Activated CD4-positive, CD25-positive, alpha-beta regulatory T cell treated with anti-CD3 and anti-CD28 coated beads, Interleukin-2, amount 50 U/mL, for 72 hours (primary cell): ENCODE measurements at places on chromosomes 4 and X.

GRCh38 chr4:110032603-110033002 is 119.9 kb downstream of the EGF start:
- DNase-seq: no peak

GRCh38 chr4:146661367-146661766 is 22.7 kb downstream of the POU4F2 start:
- no peak for DNase-seq

DNA sequence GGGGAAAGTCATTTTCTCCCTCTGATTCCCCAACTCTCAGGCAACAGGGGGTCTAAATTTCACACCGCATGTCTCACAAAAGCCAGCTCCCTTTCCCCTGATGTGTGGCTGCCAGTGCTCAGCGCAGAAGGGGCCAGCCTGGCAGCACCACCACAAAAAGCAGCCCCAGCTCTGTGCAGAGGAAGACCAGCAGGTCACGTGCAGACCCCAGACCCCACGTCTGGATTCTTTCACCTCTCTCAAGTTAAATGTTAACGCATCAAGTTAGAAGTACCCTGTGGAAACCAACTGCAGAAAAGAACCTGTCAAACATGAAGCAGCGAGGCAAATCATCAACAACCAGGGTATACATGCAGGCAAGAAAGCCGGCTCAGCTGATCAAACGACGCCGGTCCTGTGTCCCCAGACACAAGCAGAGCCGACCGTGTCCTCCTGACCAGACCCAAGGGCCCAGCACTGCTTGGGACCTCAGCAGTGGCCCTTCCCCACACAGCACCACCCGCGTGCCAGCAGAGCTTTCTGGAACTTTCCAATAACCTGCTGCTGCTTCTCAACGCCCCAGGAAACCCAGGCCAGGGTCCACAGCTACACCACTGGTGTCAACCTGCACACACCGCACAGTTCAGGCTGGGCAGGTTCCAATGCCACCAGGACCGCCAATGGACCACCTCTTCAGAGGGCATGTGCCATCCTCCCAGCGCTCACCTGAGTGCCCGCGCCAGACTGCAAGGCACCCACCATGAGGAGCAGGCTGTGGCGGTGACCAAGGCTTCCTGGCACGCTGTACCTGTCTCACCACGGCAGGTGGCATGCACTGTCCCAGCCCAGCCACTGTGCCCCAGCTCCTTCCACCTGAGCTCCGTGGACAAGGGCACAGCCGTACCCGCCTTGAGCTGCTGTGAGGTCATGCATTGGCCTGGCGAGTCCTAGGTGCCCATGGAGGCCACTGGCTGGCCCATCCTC is 4.0 kb downstream of the LRPAP1 start:
- no peak for DNase-seq

DNA sequence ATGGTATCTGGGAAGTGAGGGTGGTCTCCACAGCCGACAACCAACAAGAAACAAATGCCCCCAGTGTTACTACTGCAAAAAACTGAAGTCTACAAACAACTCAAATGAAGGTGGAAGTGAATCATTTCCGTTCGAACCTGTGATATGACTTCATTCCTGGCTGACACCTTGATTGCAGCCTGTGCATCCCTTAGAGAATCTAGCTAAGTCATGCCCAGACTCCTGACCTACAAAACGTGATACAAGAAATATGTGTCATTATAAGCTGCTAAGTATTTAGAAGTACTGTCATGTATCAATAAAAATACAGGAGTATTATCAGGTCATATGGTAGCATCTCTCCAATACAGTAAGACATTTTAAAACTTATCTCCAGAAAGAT is 959.7 kb upstream of the LCORL start:
- no peak for DNase-seq

DNA sequence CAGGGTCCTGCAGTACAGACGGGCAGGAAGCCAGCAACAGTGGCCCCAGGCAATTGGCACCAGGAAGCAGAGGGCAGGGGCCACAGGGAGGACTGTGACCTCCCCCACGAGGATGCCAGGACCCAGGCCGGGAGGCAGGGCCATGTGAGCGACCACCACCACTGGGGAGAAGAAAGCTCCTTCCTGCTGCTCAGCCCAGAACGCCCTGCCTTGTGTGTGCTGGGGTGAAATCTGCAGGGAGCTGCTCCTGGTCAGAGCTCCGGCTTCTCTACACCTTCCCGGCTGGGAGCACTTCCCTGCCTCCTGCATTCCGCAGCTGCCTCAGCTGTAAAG is 100.4 kb downstream of the HMX1 start:
- DNase-seq: no peak

DNA sequence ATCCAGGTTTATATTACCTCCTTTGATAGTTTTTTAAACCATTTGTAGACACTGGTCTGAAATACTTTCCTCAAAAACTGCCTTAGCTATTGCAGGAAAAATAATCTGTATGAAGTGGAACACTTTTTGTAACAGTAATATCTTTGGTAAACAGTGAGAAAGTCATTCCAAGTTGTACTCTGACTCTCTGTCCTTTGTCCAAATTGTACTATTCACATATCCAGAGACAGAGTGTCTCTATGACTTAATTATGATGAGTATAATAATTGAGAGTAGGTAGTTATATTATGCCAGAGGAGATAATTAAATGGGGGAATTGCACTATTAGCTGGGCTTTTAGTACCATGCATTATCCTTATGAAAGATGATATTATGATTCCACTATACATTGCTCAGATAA is 112.6 kb upstream of the LCORL start:
- no peak for DNase-seq

GRCh38 chr4:159016593-159017024 is 86.3 kb upstream of the RAPGEF2 start:
- DNase-seq: no peak

DNA sequence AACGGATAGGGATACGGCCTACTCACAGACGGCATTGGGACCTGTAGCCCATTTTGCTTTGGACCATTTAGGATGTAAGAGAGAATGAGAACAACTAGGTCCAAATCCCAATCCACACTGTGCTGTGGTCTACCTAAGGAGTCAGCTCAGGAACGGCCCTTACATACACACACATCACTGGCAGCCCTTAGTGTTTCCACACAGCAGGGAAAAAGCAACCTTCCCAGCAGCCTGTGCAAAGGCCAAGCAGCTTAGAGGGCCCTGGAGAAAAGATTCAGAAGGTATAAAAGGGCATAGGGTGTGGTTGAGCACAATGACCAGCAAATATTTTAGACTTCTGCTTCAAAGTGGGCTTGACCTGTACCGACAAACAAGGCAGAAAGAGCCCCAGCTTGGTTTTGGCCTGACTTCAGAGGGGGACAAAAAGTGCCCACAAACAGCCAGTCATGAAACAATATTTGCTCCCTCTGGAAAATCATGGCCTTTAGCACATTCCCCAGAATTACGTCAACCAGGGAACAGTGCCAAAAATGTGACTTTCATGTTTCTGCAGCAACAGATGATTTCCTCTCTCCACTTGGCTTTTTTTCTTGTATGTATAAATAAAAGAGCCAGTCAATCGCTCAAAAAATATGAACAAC is 359.5 kb upstream of the FGF16 start:
- DNase-seq: no peak

DNA sequence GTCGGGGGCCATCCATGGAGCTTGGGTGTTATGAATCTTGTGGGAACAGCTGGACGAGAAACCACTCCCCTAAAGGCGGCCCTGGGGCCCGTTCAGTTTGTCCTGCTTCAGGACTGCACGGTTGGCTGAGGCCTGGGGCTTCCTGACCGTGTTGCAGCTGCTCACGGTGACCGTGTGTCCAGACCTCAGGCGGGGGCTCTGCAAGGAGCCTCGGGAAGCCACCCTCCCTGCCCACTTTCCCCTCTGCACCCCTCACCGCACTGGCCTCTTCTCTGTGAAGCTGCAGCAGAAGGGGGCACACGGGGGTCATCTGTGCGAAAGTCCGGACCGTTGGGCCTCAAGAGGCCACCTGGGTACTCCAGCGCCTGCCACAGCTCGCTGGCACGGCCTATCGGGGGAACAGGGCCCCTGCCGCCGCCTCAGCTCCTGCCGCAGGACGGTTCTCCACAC is 29.4 kb downstream of the UVSSA start:
- DNase-seq: no peak

DNA sequence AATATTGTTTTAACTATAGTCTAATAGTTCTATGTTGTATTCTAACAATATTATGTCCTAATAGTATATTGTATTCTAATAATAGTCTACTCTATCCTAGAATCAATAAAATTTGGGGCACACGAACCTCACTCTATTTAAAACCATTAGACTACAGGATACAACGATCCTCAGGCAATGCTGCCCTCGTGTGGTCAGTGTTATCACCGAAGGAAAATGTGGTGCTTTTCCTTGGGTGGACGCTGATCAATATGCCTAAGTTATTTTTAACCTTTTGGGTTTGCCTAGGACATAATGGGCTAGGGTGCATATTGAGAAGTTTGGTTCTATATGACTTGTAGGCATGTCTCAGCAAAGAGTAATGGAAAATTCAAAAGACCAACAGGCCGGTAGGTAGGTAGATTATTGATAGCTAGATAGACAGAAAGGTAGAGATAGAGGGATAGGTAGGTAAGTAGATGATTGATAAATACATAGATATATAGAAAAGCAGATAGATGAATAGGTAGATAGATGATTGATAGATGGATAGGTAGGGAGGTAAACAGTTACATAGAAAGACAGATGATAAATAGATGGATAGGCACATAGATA is 75.1 kb downstream of the PRKX start:
- no peak for DNase-seq

DNA sequence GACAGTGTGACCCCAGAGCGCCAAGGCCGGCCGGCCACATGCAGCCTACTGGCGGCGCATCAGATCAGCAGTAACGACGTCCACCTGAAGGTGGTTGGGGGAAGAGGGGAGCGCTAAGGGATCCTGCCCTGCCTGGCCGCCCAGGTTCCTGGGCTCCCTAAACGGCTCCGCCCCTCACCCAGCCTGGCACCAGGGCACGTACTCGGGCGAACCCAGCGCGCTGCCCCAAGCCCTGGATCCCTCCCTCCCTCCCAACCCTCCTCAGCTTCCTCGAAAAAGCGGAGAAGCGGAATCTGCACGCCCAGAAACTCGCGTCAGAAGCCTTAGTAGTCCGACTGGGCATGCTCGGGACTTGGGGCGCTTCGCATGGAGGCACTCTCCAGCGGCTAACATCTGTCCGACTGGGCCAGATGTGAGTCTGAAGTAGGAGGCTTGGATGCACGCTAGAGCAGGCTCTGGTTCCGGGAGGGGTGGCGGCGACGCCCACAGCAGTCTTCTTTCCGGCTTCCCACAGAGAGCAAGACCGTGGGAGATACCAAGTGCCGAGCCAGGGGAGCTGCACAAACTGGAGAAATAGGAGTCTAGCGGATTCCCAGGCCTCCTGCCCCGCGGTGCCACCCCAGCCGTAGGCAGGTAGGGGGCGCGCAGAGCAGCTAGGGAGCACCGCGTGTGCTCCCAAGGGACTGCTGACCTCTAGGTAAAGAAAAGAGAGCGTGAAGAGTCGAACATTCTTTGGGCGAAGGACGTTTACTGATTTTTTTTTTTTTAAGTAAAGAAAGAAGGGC is 114.3 kb upstream of the TEX13C start:
- no peak for DNase-seq

DNA sequence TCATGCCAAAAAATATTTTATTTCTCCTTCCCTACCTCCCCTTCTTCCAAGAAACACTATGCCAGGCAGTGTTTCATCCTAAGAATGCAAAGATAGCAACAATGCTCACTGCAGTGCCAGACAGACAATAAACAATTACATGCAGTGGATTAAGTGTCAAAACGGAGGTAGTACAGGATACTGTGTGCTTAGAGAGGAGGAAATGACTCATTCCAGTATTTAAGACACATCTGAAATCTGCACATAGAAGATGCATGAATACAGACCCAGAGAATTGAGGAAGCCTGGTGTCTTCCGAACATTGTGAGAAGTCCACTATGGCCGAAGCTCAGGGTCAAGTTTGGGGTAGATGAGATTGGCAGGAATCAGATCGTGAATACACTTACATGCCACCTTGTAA is 326.4 kb downstream of the PPP3CA start:
- no peak for DNase-seq

DNA sequence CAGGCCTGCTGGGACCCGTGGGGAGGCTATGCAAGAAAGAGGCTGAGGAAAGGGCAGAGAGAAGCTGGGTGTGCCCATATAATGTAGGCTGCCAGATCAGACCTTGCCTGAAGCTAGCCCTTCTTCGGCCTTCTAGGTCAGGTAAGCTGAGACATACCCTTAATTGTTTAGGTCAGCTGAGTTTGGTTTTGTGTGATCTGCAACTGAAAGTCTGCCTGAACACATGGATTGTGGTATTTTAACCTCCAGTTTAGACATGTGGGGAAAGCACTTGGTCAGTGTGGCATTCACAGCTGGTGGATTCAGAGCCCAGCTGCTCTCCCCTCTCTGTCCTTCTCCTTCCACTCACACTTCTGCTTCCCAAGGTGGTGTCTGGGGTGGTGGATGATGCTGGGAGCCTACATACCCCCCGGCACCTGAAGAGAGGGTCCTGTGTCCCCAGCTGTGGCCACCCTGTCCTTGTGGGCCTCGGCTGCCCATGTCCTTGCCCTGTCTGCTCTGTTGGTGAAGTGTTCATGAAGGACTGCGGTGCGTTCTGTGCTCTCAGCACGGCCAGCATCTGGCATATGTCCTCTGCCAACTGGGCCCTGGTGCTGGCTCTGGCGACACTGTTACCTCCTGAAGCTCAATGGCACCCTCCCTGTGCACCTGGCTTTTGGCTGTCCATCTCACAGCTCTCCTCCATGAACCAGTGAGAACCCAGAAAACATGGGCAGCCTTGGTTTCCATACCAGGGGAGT is 82.1 kb downstream of the NAT8L start:
- no peak for DNase-seq

GRCh38 chr4:36133086-36133485 is 111.2 kb downstream of the ARAP2 start:
- no peak for DNase-seq

GRCh38 chr4:177293208-177294033 is 16.3 kb upstream of the NEIL3 start:
- DNase-seq: no peak
